IgD-negative memory B cell (primary cell): ENCODE measurements at places on chromosomes 13 and 19. TPM values are rescaled to one million over a fixed set of nuclear protein-coding genes. Genes with fewer than 3 reads are reported as not detected.

The CDC16 gene
- polyA plus RNA-seq: 22.6 TPM

The CARS2 gene
- polyA plus RNA-seq: 68.5 TPM

The IFNL1 gene
- not detected for polyA plus RNA-seq

The GPR183 gene
- polyA plus RNA-seq: 494 TPM
